ENCODE measurements at places on chromosomes 5 and 9. TPM values are rescaled to one million over a fixed set of nuclear protein-coding genes. Genes with fewer than 3 reads are reported as not detected.

GRCh38 chr9:89606049-89606623 lies 1.3 kb downstream of the GADD45G start:
- ATAC-seq, result peak; percentile 40

Gene IFNK
- not detected for total RNA-seq

Gene ARSI
- 11.6 TPM for total RNA-seq

Gene SMIM33
- total RNA-seq, result not detected

Gene ADCY2
- 11.3 TPM for total RNA-seq

- ATAC-seq, result peak; percentile 71
These were observed 91.9 kb downstream of the MARCHF3 start for GRCh38 chr5:126938466-126938865.
